ENCODE measurements at places on chromosomes 1 and 21.

DNA sequence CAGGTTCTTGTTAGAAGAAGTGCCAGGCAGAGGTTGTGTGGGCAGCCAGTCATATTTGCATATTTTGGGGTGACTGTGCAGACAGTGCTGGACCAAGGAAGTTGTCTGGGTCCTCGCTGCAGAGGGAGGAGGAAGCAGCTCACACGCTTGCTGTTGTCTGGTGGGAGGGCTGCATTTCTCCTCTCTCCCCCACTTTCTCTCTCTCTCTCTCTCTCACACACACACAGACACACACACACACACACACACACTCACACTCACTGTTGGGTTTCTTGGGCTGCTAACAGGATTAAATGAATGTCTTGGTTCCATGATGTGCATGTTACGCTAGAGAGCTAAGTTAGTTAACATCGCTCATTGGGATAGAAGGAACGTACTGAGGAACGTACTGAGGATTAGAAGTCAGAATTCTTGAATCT lies 72.9 kb downstream of the AGPAT3 start:
- no peak for DNase-seq

- DNase-seq = no peak
Measured at GRCh38 chr1:100187912-100188311, 9.9 kb upstream of the LRRC39 start.

- DNase-seq = no peak
Measured at GRCh38 chr21:22342889-22343288, 1344.7 kb downstream of the NCAM2 start.

DNA sequence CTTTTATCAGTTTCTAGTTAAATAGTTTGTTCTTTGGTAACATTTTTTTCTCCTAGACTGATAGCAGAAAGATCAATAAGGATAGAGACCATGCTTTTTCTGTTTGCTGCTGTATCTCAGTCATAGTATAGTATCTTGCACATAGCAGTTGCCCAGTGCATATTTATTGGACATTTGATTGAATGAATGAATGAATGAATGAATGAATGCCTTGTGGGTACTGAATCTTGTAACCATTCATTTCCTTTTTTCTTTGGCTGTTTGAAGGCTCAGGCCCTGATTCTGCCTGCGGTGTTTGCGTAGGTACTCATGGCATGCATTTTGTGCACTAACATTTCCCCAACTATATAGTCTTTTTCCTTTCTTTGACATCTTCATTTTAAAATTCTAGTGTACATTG lies 83.9 kb downstream of the ST3GAL3 start:
- DNase-seq = no peak

DNA sequence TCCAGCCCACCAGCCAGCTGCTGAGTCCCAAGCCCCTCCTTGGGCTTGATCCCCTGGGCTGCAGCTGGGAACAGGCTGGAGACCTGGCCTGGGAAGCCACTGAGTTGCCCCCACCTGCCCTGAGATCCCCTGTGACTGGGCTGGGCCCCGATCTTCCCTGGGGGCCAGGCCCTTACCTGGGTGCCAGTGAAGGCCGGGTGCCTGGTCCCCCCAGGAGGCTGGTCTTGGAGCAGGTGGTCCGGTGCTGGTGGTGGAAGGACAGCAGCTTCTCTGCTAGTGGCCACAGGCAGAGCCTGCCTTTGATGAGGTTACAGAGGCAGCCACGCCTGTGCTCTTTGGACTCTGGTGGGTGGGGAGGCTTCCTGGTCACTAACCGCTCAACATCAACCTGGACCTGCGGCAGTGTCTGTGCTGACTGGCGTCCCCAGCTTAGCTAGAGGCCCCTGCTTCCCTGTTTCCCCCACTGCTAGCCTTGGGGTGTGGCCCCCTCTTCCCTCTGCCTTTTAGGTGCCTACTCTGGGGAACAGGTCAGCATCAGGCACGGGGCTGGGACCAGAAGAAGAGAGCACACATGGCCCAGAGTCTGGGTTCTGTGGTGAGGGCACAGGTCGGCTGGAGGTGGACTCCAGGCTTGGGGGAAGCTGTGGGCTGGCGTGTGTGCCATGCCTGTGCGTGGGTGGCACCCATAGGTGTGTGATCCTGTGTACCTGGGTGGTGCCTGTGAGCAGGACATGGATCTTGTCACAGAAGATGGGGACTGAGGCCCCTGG lies at the start of gene EPS8L3:
EPS8L3 (minus strand) TSS at position 278 of the 770 bp plus-strand sequence. CDS start 2,174 bp downstream, outside the sequence.
- no peak for DNase-seq

DNA sequence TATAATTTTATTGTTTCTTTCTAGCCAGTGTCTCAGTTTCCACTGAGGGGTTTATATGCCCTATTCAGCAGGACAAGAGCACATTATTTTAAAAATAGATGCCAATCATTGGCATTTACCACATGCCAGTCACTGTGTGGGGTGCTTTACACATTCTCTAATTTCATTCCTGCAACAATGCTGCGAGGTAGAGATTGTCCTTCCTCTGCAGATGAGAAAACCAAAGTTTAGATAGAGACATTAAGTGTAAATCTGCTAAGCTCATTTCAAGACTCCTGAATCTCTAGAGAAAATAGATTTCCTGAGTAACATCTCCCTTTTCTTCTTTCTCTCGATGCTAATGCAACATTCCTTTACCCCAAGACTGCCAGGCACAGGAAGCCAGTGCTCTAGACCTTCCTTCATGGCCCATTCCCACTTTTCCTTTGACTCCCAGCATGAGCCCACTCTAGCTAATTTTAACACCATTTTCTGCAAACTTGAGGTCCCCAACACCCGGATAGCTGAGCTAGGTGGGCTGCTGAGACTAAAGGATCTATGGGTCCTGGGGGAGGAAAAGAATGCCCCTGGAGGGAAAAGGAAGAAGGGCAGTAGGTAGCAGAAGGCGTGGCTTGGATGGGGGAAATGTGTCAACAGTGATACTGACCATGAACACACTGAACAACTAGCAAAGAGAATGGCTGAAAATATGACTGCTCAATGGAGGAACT lies 50.0 kb downstream of the SH3GLB1 start:
- no peak for DNase-seq

- no peak for DNase-seq
Measured at GRCh38 chr1:110190282-110190929, 19.7 kb upstream of the KCNC4 start.

- DNase-seq = no peak
Measured at GRCh38 chr1:94332952-94333351, 85.2 kb upstream of the ABCD3 start.

GRCh38 chr1:214362188-214362882 lies 81.4 kb downstream of the SMYD2 start:
- no peak for DNase-seq

- no peak for DNase-seq
Measured at GRCh38 chr1:36966242-36966641, 68.1 kb downstream of the GRIK3 start.
